ENCODE measurements at places on chromosomes 6 and 20.

- no peak for DNase-seq
Observed at GRCh38 chr20:48875233-48875913, 46.1 kb upstream of the ARFGEF2 start.

GRCh38 chr6:63571361-63572043, 778 bp upstream of the LOC128125822 start:
- no peak for DNase-seq

DNA sequence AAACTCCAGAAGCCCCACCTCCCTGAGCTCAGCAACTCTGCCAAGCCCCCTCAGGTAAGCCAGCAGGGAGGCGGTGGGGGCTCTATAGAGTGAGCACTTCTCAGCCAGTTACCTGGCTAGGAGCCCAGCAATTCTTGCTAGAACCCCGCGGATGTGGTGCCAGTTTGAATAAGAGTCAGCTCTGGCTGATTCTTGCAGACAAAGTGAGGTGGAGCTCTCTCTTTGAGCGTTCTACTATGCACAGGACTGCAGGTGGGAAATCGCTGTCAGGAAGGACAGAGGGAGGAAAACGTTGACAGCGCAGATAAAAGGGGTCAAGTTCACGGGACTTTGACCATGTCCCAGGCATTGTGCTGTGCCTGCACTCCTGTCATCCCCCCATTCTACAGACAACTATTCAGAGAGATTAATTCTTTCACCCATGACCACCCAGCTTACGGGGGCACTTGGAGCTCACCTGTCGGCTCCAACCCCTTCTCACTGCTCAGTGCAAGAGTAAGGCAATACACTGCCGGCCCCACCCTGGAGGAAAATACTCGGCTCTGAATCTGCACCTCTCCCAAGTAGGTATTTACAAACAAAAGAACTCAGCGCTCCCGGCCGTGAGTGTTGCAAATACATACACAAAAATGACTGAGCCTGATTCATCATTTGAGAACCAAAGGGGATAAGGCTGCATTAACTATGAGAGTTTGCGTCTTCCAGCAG, 92.9 kb downstream of the ANKRD60 start:
- DNase-seq: no peak

GRCh38 chr6:13407709-13408695, 79.4 kb downstream of the GFOD1 start:
- DNase-seq: no peak

DNA sequence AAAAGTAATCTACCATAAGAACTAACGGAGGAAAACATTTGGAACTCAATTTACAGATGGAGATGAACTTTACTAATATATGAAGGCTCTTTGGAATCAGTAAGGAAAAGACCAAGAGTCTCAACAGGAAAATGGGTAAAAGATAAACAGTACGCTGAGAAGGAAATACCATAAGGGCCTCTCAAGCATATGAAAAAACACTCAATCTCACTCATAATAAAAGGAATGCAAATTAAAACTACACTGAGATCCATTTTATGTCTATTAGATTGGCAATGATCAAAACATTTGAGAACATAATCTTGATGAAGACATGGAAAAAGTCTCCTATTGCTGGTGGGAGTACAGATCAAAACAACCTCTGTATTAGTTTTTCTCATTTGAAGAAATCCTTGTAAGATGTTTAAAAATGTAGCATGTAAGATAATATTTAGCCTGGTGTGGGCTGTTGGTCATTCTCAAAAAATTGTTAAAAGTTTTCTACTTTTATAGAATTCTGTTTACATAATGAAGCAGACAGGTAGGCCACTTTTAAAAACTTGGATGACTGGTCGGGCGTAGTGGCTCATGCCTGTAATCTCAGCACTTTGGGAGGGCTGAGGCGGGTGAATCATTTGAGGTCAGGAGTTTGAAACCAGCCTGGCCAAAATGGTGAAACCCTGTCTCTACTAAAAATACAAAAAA, 14.5 kb downstream of the REV3L start:
- DNase-seq: no peak

- DNase-seq: no peak
Observed at GRCh38 chr6:147157930-147158329, 46.3 kb upstream of the STXBP5 start.

- DNase-seq: no peak
Observed at GRCh38 chr20:50309280-50309763, 118.7 kb downstream of the CEBPB start.

- no peak for DNase-seq
Observed at GRCh38 chr6:166936079-166936787, 20.1 kb downstream of the RNASET2 start.

All from stimulated activated CD8-positive, alpha-beta memory T cell treated with anti-CD3 and anti-CD28 coated beads, Interleukin-4, amount 100 ng/mL, for 24 hours (primary cell).